ENCODE measurements at places on chromosomes 12 and 14.
A peak's percentile ranks its signal among the peaks of the same experiment; 100 is the strongest.

GRCh38 chr12:4819654-4820053 is 90.1 kb upstream of the KCNA1 start:
- DNase-seq = no peak

DNA sequence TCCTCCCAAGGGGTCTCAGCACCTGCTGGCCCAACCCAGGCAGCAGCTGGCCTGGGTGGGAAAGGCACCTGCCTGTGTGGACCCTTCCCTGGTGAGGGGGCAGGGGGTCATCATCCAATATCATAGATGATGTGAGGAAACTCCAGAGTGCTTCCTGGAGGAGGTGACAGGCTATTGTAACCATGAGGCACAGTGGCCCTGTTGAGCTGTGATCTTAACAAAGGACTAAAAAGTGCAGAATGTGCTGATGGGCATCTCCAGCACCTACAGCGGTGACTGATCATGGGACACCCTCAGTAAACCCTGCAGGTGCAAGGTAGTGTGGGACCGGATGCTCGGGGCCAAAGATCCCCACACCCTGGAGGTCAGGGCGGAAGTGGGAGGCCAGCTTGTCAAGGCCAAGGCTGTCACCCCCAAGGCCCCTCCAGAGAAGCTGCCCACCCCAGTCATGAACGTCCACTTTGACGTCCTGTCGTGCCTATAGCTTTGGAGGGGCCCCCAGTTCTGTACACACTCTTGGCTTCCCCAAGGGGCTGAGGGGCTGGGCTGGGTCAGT is 7.5 kb downstream of the MMP17 start:
- DNase-seq = no peak

DNA sequence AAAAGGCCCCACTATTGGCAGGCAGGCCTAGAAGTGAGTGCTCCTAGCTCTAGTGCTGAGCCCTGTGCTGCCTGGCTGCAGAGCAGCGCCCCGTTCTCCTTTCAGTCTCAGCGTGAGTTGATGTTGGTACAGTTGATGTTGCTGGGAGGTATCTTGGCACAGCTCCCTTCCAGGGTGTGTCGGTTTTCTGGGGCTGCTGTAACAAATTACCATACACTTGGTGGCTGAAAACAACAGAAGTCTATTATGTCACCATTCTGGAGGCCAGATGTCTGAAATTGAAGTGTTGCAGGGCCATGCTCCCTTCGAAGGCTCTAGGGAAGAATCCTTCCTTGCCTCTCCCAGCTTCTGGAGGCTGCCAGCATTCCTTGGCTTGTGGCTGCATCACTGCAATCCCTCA is 151.4 kb downstream of the TSPAN9 start:
- DNase-seq = no peak

DNA sequence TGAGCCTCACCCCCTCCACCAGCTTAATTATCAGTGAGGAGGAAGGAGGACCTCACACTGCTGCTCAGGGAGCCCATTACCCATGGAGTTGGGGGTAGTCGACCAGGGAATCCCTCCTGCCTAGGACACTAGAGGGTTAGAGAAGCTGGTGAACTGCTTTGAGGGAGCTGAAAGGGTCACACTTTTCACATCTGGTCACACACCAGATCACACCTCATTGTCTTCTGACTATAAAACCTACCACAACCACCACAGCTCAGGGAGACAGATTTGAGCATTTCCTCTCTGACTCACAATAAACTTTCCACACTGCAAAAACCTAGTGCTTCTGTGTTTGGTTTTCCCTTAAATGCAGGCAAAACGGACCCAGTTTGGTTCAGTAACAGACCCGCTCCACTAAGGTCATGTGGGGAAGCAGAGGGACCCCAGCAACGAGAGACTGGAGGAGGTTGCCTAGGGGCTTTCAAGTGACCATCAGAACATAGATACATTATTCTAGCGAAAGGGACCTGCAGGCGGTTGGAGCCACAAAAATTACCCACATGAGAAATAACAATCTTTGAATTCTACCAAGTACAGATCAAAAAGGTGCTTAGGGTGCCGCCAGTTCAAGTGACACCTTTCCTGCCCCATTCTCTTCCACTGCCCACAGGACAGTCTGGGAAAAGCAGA is 151.4 kb upstream of the AVPR1A start:
- peak; percentile 37 for DNase-seq

DNA sequence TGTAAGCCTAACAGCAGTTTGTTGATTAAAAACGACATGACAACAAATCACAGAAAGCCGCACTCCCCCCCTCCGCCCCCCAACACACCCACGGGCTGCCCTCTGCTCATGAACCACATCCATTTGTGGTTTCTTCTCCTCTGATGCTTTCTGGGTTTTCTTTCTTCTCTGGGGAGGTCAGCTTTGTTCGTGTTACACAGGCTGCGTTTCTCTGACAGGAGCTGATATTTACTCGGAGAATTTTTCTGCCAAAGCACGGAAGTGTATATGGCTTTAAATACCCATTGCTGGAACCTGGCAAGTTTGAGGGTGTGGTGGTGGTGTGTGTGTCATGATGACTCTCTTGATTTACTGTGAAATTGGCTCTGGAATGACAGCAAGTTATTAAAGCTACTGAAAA is 883.7 kb upstream of the TMEM132C start:
- peak; percentile 64 for DNase-seq

DNA sequence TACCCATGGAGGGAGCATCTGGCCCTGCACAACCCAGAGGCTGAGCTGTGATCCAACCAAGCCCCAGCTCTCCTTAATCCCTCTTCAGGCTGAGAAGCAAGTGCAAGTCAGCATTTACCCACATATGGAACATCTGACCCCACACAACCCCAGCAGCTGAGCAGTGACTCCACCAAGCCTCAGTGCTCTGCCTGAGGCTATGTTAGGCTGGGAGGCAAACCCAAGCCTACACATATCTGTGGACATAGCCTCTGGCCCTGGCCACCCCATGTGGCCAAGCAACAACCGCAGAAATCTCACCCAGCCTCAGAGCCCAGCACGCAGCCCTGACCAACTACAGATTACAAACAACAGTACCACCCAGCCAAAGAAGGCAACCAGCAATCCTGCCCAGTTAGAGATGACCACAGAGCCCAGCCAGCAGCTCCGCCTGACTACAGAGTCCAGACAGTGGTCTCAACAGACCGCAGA is 142.8 kb downstream of the NUAK1 start:
- DNase-seq = no peak

DNA sequence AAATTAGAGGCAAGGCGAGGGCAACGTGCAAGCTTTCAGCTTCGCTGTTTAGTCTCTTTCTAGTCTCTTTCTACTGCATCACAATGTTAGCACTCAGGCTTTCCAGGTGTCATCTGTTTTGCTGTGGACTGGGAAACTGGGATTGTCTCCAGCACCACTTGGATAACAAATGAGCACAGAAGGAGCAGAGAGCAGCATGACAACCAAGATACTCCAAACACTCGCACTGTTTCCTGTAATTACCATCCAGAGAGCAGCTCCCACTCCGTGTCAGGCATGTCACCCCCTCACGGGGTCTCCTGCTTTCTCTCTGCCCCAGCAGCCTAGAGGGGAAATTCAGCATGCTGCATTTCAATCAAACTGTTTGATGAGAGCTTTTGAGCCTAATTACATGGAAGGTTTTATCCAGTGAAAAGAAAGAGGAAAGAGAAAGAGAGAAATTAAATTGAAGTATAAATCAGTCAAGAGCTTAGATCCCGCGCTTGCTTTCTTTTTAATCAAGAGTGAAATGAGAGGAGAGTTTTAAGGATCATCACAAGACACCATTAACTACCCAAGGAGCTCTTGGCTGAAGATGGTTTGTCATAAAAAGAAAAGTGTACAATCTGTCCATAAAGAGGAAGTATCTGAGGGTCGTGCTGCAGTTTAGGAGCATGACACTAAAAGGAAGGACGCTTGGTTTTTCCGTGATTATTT is 917.7 kb downstream of the DIO2 start:
- DNase-seq = no peak

- DNase-seq = no peak
Measured at GRCh38 chr14:35747379-35747778, 61.7 kb downstream of the RALGAPA1 start.

DNA sequence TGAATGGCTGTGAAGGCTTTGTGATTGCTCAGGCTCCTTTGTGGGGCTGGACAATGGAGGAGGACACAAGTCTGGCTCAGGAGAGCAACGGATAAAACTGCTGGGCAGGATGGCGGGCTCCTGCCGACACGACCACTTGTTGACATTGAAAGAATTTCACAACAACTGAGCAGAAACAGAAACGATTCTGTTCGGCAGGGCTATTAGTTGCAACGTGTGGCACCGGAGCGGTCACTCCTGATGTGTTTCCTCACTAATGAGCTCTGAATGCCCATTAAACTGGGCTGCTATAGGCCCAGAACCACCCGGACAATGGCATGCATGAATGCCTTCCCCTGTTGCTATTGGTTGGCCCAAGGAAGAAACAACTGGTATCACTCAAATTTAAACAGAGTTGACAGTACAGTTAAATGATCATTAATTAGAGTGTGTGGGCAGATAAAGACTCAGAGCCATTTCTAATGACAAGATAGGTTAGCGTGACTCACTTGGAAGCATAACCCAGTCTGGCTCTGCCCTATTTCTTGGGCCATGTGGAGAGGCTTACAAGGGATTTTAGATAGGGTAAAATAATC is 142.9 kb downstream of the ASCL1 start:
- no peak for DNase-seq

DNA sequence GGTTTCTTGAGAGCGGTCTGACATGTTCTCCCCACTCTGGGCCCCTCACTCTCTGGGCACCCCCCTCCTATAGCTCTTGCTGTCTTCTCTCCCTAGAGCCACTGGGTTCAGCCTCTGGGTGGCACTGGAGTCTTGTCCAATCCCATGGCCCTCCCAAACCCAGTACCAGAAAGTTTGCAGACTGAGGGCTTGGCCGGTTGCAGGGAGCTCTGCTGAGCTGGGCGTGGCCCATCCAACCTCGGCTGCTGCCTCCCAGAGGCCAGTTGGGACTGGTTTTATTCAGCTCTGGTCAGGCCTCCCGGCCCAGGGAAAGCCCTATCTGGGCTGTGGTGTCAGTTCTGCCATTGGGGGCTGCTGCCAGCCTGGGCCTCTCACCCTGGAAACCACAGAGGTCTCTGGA is 37.9 kb downstream of the ISCA2 start:
- no peak for DNase-seq

- no peak for DNase-seq
Measured at GRCh38 chr12:126607157-126607556, 1541.9 kb downstream of the AACS start.

DNA sequence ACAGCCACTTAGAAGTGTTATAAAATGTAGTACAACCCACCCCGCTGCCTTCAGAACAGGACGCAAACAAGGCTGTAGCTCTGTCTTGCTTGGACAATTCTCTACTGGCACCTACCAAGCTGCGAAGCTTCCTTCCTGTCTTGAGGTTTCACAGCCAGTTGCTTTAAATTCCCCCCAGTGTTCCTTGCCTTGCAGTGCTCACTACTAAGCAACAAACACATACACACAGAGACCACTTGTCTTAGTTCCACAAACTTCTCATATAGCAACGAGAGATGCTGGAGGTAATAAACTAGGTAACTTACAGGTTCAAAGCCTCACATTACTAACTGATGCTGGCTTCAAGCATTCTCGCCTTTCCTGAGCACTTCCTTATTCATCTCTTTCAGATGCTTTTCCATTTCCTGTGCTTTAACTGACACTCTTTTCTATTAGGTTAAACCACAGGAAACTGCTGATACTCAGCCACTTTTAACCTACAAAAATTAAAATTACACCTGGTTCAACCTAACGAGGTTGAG is 91.5 kb upstream of the PTGDR start:
- no peak for DNase-seq

GRCh38 chr12:111063295-111064026 is 143.1 kb upstream of the MYL2 start:
- peak; percentile 52 for DNase-seq

GRCh38 chr14:63452796-63453195 is 90.4 kb downstream of the PPP2R5E start:
- DNase-seq = no peak

DNA sequence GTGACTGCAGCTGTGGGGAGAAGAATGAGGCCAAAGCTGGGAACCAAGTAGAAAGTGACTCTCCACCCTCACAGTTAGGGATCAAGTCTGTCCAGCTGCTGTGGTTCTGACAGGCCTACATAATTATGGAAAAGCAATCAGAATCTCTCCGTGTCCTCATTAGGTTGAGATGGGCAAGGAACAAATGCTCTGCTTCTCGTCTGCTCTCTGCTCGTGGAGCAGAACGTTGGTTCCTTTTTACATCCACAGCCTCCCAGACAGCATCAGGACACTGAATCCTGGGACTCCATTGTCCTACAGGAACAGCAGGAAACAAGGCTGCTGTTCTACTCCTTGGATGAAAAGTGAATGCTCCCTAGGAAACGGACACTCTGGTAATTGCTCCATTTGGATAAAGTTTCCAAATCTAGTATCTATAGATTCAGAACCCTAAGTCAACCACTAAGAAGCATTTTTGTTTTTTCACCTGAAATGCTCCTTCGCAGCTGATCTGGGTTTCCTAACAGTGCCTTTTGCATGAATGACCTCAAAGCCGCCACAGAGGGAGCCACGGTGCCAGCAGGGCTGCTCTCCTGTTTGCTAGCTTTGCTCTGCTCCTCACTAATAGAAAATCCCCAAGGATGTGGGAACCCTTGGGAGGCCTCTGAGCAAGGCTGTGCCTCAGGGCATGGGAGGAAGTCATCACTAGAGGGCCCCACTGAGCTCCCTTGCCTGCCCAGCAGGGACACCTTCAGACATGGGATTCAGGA is 102.0 kb downstream of the EGLN3 start:
- peak; percentile 22 for DNase-seq

DNA sequence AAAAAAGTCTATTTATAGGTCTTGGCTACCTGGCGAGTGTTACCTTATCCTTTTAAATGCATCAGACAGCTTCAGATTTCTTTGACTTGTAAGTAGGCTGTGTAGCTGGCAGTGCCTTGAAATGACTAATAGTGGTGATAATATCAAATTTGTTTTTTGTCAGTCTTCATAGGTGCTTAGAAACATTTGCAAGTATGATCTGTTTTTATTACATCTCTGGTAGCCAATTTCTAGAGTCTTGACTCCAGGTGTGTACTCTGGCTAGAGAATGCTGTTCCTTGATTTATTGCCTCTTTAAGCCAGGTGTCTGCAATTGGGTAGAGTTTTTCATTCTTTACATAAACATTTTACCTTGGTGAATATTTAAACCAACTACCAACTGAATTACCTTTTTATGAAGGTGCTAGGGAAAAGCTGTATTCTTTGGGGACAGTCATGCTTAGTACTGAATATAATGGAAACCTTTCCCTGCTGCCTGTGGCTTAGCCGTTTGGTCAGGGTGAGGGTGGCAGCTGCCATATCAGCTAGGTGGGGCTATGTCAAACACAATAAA is 32.6 kb downstream of the MLXIP start:
- no peak for DNase-seq

DNA sequence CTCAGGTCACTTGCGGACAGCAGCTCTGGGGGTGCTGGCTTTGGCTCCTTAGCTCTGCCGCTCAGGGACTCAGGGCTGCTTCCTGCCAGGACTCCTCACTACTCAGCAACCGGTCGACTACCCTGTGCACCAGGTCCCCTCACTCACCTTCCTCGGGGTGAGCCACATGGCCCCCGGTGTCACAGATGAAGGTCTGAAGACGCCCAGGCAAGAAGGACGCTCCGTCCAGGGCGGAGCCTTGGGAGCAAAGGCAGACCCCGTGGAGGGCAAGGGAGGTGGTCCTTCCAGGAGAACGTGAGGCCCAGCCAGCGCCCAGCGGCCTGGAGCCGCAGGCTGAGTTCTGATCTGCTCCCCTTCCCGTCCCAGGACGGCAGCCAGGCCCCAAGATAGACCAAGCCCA is 32.0 kb downstream of the SLC6A12 start:
- DNase-seq = no peak
